Spleen (tissue), 13 donors: ENCODE measurements at places on chromosomes 7 and 10. TPM values are rescaled to one million over a fixed set of nuclear protein-coding genes. Genes with fewer than 3 reads are reported as not detected.

Gene SLC26A5
- 0.52 TPM for total RNA-seq

GRCh38 chr7:79165225-79165624 lies 288.2 kb downstream of the MAGI2 start:
- no peak for DNase-seq
- H3K4me3 ChIP-seq = no peak overlapping the region
- no peaks in the 10 kb centered on the region for H3K27me3 ChIP-seq
- no peaks in the 10 kb centered on the region for H3K4me1 ChIP-seq
- no peaks in the 10 kb centered on the region for H3K36me3 ChIP-seq

Gene VWC2
- not detected for total RNA-seq

Gene ST8SIA6
- 0.67 TPM for total RNA-seq

DNA sequence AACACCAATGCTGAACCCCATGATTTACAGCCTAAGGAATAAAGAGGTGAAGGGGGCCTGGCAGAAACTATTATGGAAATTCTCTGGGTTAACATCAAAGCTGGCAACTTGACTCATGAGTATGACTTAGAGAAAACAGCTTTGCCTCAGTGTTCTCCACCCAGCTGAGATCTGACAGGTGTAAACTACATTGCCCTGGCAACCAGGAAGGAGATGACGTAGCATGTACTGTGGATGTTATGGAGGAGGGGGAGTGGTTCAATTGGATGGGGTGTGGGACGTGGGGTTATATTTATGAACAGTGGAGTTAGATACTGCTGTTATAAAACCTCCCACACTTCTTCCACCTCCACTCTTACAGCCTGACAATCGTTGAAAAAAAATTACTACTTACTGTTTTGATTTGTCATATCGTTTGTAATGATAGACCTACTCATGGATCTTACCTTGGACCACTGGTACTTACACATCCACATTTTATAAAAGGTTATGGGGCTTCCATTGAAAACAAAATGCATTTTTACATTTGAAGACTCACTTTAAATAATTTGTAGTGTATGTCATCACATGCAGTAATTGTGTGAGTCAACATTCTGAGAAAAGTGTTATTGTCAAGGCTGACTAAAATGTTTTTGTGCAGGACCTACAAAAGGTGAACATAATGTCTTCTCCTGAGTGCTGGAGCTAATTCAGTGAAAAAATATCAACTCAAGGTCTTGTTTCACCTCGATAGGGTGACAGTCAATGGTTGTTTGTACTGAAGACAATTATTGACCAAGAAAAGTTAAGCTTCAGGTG lies 6.4 kb downstream of the OR2F1 start:
- no peak overlapping the region for H3K4me3 ChIP-seq
- no peaks in the 10 kb centered on the region for H3K36me3 ChIP-seq
- no peaks in the 10 kb centered on the region for H3K4me1 ChIP-seq
- no peak for DNase-seq
- no peaks in the 10 kb centered on the region for H3K27me3 ChIP-seq
- H3K27ac ChIP-seq = no peak overlapping the region

GRCh38 chr7:47418601-47419309 lies 163.2 kb downstream of the TNS3 start:
- DNase-seq = no peak
- H3K4me3 ChIP-seq = no peak overlapping the region
- peaks cover 98% of the 10 kb centered on the region for H3K36me3 ChIP-seq

- no peak for DNase-seq
- H3K27me3 ChIP-seq = peaks cover 56% of the 10 kb centered on the region
- H3K36me3 ChIP-seq = no peaks in the 10 kb centered on the region
- H3K27ac ChIP-seq = peak overlapping the region; percentile 90
- peak overlapping the region; percentile 15 for H3K4me3 ChIP-seq
- peaks cover 7% of the 10 kb centered on the region for H3K4me1 ChIP-seq
Observed at GRCh38 chr10:112955582-112956421, 5.8 kb downstream of the TCF7L2 start.

DNA sequence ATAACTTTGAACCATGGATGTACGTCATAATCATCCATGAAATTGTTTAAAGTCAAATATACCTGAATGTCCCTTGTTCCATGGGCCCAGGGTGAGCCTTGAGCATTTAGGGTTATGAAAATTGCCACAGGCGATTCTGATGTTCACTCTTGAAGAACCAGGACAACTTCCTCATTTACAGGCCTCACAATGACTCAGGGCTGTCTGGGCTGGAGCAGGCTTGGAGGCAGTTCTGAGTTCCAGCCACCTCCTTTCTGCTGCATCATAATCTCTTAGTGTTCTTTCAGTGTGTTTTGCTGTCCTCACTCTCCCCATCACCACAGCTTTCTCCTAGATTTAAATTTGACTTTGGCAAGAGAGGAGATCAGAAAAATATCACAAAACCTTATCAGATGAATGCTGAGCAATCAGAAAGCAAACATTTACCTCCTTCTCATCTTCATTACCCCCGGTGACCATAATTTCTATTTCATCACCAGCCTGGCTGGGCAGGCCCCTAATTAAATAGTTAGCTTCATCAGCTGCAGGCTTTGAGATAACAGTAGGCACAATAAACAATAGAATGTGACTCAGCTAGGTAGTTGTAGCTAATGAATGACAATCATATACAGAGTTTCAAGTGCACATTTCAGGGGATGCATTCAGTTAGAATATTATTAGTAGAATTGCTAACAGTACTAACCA lies 571.0 kb downstream of the SH2D4B start:
- no peaks in the 10 kb centered on the region for H3K36me3 ChIP-seq
- no peaks in the 10 kb centered on the region for H3K4me1 ChIP-seq
- no peak for DNase-seq
- H3K27me3 ChIP-seq = no peaks in the 10 kb centered on the region

- no peaks in the 10 kb centered on the region for H3K36me3 ChIP-seq
- H3K4me3 ChIP-seq = no peak overlapping the region
- DNase-seq = no peak
- H3K27ac ChIP-seq = no peak overlapping the region
- H3K4me1 ChIP-seq = no peaks in the 10 kb centered on the region
Observed at GRCh38 chr10:86899670-86900276, 57.6 kb downstream of the MMRN2 start.

Gene NXPH1
- not detected for total RNA-seq

DNA sequence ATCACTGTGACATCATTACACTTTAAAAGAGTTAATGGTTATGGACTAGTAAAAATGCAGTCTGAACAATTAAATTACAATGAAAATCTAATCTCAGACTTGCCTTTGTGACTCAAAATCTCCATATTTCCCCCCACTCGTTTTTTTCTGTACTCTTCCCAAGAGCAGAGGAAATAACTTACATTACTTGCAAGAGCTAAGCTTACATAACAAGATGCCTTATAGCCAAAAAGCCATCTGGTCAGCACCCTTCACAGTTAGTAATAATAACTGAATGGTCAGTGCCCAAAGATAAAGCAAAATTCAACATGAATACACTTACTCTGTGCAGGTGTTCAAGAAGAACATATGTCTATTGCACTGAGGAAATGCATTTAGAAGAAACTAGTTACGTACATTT lies 1381.5 kb upstream of the CELF2 start:
- no peaks in the 10 kb centered on the region for H3K36me3 ChIP-seq
- no peak overlapping the region for H3K4me3 ChIP-seq
- H3K27me3 ChIP-seq = no peaks in the 10 kb centered on the region
- no peaks in the 10 kb centered on the region for H3K4me1 ChIP-seq
- DNase-seq = no peak

Gene PDZD7
- 2.3 TPM for total RNA-seq

- H3K4me3 ChIP-seq = no peak overlapping the region
- H3K4me1 ChIP-seq = no peaks in the 10 kb centered on the region
- H3K27me3 ChIP-seq = no peaks in the 10 kb centered on the region
- no peak overlapping the region for H3K27ac ChIP-seq
- H3K36me3 ChIP-seq = no peaks in the 10 kb centered on the region
Observed at GRCh38 chr7:91916051-91916440, 24.6 kb upstream of the AKAP9 start.

DNA sequence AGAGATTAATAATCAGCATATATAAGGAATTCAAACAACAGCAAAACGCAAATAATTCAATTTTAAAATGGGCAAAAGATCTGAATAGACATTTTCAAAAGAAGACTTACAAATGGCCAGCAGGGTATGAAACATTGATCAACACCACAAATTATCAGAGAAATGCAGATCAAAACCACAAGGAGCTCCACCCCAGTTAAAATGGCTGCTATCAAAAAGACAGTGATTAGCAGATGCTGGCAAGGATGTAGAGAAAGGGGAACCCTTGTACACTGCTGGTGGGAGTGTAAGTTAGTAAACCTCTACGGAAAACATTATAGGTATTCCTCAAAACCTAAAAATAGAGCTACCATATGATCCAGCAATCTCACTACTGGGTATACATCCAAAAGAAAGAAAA lies 128.0 kb upstream of the CACUL1 start:
- H3K27ac ChIP-seq = no peak overlapping the region

DNA sequence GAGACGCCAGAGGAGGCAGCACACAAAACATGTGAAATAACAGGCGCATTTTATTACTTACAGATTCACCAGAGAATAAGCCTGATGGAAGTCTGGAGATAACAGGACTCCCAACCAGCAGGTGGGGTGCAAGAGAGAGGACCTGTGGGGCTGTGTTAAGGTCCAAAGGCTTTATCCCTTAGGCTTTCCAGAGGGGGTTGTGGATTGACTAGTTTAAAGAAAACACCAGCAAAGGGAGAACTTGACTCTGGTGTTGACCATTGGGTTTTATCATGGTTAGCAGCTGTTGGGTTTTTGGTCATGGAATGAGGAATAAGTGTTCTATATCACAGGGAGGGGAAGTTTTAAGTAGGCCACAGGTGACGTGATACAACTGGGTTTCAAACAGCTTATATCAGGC lies 1.6 kb upstream of the CRPPA start:
- no peak overlapping the region for H3K4me3 ChIP-seq
- H3K36me3 ChIP-seq = no peaks in the 10 kb centered on the region
- H3K27ac ChIP-seq = no peak overlapping the region

Gene IL2RA
- total RNA-seq = 78.7 TPM

GRCh38 chr10:73065441-73065840 lies 31.2 kb downstream of the P4HA1 start:
- no peak for DNase-seq
- no peaks in the 10 kb centered on the region for H3K27me3 ChIP-seq
- no peak overlapping the region for H3K27ac ChIP-seq
- H3K4me3 ChIP-seq = no peak overlapping the region

DNA sequence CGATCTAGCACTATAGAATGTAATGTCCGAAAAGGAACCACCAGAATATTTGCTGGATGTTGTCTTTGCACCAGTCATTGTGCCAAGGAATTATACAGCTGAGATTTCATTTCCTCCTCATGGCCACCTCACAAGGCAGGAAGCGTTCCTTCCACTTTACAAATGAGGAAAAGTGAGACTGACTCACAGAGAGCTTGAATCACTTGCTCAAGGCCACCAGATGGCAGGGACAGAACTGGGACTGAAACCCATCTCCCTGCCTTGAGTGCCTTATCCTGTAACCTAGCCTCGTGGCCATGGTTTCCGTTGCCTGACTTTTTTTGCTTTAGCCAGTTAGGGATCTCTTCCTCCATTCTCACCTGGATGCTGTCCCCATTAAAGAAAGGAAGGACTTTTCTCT lies 44.7 kb upstream of the PDZD8 start:
- H3K27ac ChIP-seq = no peak overlapping the region
- H3K4me3 ChIP-seq = no peak overlapping the region
- H3K4me1 ChIP-seq = peaks cover 16% of the 10 kb centered on the region
- no peaks in the 10 kb centered on the region for H3K36me3 ChIP-seq

DNA sequence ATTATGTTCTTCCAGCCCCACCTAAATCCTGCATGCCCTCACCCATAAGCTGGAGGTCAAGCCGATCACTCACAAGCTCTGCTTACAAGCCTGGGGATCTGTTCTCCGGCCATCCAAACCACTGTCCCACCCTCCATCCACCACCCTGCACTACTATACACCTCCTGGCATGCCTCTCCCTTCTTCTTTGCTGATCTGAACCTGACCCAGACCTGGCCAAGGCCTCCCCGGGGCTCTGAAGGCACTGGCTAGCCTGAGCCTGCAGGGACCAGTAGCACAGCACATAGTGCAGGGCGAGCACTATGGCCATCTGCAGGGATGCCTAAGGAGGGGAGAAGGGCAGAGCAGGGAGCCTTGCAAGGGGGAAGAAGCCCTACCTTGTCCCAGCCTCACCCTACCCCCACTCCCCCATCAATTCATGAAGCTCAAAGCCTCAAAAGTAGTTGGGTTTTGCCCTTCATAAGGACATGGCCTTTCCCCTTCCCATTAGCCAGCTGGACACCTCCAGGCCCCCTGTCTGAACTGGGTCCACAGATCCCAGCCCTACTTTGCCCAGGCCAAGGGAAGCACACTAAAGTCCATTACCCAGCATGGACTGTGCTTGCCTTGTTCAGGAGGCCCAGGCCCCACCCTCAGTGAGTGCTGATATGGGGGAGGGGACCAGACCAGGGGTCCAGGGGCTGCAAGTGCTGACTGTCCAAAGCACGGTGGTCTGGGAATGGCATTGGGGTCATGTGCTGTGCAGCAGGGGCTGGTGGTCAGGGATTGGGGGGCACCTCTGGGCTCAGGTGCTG lies 29.6 kb downstream of the CHAT start:
- H3K36me3 ChIP-seq = no peaks in the 10 kb centered on the region
- no peaks in the 10 kb centered on the region for H3K4me1 ChIP-seq
- peaks cover 35% of the 10 kb centered on the region for H3K27me3 ChIP-seq
- no peak overlapping the region for H3K27ac ChIP-seq
- DNase-seq = peak; percentile 54
- no peak overlapping the region for H3K4me3 ChIP-seq

GRCh38 chr7:1318051-1318450 lies 85.4 kb downstream of the UNCX start:
- DNase-seq = peak; percentile 48
- no peaks in the 10 kb centered on the region for H3K36me3 ChIP-seq
- no peaks in the 10 kb centered on the region for H3K4me1 ChIP-seq
- H3K27me3 ChIP-seq = peaks cover 4% of the 10 kb centered on the region
- H3K4me3 ChIP-seq = no peak overlapping the region

GRCh38 chr7:18179093-18179492 lies 151.4 kb upstream of the PRPS1L1 start:
- H3K4me1 ChIP-seq = peaks cover 11% of the 10 kb centered on the region
- no peaks in the 10 kb centered on the region for H3K36me3 ChIP-seq
- DNase-seq = no peak
- H3K27me3 ChIP-seq = no peaks in the 10 kb centered on the region
- peak overlapping the region; percentile 82 for H3K27ac ChIP-seq

- H3K36me3 ChIP-seq = no peaks in the 10 kb centered on the region
- no peak for DNase-seq
- no peak overlapping the region for H3K4me3 ChIP-seq
- H3K27me3 ChIP-seq = no peaks in the 10 kb centered on the region
- H3K4me1 ChIP-seq = no peaks in the 10 kb centered on the region
Observed at GRCh38 chr7:128281605-128282380, 40.7 kb downstream of the LEP start.

- no peak for DNase-seq
- H3K4me3 ChIP-seq = no peak overlapping the region
- H3K27me3 ChIP-seq = no peaks in the 10 kb centered on the region
- no peaks in the 10 kb centered on the region for H3K36me3 ChIP-seq
- H3K4me1 ChIP-seq = no peaks in the 10 kb centered on the region
- no peak overlapping the region for H3K27ac ChIP-seq
Observed at GRCh38 chr10:4154191-4154715, 369.2 kb upstream of the KLF6 start.

Gene RFC2
- 19.0 TPM for total RNA-seq

Gene MSMB
- not detected for total RNA-seq

Gene OR2A5
- total RNA-seq = not detected

Gene NKX2-3
- total RNA-seq = 47.4 TPM

- no peaks in the 10 kb centered on the region for H3K36me3 ChIP-seq
- no peaks in the 10 kb centered on the region for H3K27me3 ChIP-seq
- H3K4me3 ChIP-seq = no peak overlapping the region
- H3K27ac ChIP-seq = no peak overlapping the region
- H3K4me1 ChIP-seq = peaks cover 10% of the 10 kb centered on the region
Observed at GRCh38 chr7:157579425-157579824, 242.6 kb downstream of the DNAJB6 start.
